Stimulated activated naive CD4-positive, alpha-beta T cell (primary cell): ENCODE measurements at places on chromosomes 12 and 14.

DNA sequence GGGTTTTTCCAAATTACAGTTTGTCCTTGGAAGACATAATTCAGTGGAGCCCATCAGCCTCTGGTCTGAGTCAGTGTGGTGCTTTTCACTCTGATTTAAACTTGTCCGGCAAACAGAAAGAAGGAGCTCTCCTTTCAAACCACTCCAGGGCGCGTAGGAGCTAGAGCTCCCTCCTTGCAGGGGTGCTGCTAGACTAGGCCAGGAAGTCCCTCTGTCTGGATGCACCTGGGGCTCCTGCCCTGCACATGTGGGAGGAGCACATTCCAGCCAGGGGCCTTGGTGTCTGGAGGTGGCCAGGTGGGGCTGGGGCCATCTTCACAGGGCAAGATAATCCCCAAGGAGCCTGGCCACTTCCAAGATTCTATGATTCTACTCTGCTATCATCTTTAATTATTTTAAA lies 3.1 kb downstream of the SERPINA3 start:
- DNase-seq, result no peak

- no peak for DNase-seq
Observed at GRCh38 chr14:35342489-35343010, 50.4 kb downstream of the PSMA6 start.

- no peak for DNase-seq
Observed at GRCh38 chr12:116600959-116601918, 42.1 kb downstream of the MAP1LC3B2 start.

GRCh38 chr14:37179896-37180502 lies 7.6 kb upstream of the SLC25A21 start:
- no peak for DNase-seq

GRCh38 chr12:123126294-123127181 lies 24.4 kb downstream of the PITPNM2 start:
- DNase-seq, result no peak
